AG20443 (cell line): ENCODE measurements at places on chromosomes 1 and 21.

DNA sequence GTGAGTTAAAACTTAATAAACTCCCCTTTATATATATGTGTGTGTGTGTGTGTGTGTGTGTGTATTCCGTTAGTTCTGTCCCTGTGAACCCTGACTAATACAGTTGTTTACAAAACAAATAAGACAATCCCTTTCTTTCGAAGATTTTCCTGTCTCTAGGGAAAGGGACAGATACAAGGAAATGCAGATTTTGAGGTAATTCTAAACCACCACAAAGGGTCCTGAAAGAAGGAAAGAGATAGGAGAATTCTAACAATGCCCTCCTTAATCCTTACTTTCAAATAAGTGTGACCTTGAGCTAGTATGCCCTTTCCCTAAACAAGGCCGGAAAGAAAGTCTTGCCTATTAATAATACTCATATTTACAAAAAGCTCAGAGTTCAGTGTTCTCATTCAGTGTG is 164.8 kb upstream of the COL11A1 start:
- no peak for DNase-seq

DNA sequence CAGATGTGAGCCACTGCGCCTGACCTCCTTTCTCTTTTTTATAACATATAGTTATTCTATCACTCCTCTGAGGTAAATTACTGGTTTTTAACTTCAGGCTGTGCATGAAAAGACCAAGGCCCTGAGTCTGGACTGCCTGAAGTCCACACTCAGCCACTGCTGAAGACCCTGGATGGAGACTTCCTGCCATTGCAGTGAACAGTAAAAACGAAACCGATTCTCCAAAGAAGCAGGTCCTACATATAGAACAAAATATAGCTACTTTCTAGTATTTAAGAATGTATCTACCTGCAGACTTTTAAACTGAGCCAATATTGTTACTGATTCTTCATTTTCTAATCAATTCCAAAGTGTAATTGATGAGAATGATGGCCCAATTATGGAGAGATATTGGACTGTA is 232.8 kb downstream of the CHRM3 start:
- DNase-seq, result no peak

DNA sequence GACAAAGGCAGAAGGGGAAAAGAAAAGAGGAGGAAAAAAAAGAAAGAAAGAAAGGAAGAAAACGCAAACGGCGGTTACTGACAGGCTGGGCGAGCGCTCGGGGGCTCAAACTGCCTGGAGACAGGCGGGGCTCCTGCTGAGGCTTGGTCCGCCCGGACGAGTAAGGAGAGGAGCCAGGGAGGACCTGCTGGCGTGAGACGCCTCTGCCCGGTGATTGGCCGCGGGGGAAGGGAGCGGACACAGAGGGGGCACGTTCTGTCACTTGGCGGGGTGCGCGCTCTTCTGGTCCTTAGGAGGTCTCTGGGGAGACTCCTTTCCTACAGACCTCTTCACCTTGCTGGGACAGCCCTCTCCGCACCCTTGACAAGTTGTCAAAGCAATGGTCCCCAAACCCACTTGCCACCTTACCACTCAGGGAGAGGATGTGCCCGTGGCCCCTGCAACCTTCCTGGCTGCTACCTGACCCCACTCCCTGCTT is 791 bp upstream of the PIK3R3 start:
- peak; percentile 77 for DNase-seq

GRCh38 chr1:101235216-101235695 is 1.6 kb upstream of the S1PR1 start:
- DNase-seq, result no peak
